ENCODE measurements at places on chromosomes 16 and 17.

DNA sequence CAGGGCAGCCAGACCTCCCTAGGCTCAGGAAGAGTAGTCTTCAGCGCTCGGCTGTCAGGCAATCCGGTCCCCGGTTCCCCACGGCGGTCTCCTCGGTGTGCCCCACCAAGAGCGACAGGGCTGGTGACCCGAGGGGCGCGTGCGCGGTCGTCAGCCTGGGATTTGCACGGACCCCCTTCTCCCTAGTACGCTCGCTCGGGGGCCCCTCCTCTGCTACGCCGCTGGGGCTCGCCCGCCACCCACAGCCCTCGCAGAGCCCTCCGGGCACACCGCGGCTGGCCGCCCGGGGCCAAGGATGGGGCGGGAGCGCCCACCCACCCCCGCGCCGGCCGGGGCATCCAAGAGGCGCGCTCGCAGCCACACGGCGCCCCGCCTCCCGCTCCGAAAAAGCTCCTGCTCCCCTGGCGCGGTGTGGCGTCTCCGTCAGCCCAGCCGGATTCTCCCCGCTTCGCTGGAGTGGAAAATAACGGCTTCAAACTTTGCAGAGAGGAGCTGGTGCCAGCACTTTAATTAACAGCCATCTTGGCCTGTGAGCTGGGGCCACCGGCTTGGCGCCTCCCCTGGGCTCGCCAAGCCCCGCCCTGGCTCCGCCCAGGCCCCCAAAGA, 2.1 kb upstream of the C1QL1 start:
- peak; percentile 45 for DNase-seq

DNA sequence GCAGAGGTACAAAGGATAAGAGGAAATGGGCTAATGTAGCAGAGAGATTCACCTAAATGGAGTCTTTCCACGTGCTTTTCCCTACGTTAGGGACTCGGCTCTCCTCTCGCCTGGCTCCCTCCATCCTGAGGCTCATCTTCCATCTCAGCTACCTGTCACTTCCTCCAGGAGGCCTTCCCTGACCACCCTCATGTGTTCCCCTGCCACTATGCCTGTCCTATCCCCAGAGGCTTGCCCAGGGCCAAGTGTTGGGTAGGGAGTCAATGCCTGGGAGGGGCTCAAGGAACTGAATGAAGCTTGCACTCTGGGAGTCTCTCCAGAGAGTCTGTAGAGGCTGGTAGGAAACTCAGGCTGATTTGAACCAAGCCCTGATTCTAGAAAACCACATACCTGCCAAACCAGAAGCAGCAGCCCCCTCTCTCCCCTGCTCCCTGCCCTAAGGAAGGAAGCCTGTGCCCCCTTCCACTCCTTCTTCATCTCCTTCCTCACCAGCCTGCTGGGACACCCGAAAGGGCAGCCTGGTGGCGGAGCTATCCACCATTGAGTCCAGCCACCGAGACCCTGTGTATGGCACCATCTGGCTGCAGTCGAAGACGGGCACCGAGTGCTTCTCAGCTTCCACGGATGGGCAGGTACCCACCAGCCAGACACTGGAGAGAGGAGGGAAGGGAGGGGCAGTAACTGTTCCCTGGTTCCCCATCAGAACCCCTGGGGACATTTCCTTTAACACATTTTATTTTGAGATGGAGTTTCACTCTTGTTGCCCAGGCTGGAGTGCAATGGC, 25.4 kb downstream of the DNAI2 start:
- no peak for DNase-seq

DNA sequence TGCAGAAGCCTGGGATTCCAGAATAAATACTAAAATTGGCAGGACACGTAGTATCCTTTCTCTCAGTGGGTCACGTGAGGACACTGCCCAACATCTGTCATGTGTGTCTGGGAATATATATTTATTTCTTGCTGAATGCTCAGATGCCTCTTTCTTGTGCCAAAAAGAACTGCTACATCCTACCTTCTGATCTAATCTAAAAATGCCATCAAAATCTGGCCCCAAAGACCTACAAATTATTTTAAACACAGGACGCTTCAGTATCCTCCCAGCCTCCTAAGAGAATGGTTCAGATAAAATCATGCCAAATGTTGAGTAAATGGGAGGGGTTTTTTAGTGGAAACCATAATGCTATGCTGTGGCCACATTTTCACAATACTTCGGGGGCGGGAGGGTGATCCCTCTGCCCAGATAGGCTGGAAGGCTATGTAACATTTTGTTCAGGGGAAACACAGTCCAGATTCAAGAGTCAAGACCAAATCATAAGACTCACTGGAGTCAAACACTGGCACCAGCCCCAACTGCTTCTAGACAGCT, 22.9 kb upstream of the CORO6 start:
- no peak for DNase-seq

- no peak for DNase-seq
Observed at GRCh38 chr17:80947200-80947940, 44.3 kb upstream of the CHMP6 start.

GRCh38 chr16:4660454-4661007, 32.8 kb upstream of the NUDT16L1 start:
- peak; percentile 53 for DNase-seq

DNA sequence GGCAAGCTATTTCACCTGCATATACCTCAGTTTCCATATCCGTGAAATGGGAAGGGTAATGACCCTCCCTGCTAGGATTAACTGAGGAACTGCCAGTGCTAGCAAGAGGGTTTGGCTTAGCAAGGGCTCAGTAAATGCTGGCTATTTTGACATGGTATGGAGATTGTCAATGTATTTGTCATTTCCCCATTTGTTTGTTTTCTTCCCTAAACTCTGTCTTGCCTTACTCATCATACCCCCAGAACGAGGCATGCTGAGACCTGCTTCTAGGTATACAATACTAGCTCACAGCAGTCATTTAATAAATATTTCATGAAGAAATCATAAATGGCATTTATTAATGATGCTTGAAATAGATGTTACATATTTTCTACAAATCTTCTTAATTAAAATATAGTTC, 124.0 kb downstream of the DYNLRB2 start:
- DNase-seq, result no peak

- DNase-seq, result no peak
Observed at GRCh38 chr17:64772845-64773299, 110.8 kb upstream of the SMURF2 start.

- no peak for DNase-seq
Observed at GRCh38 chr17:47315451-47316266, 8.1 kb upstream of the EFCAB13 start.

- DNase-seq, result no peak
Observed at GRCh38 chr17:50767030-50767429, 288 bp downstream of the ANKRD40CL start.

- DNase-seq, result no peak
Observed at GRCh38 chr17:37392024-37392590, 14.5 kb downstream of the ACACA start.

GRCh38 chr16:2061526-2061925, 13.7 kb downstream of the TSC2 start:
- no peak for DNase-seq

- DNase-seq, result no peak
Observed at GRCh38 chr16:27759301-27759871, 209.4 kb downstream of the KATNIP start.

Measured in amygdala (tissue), 56 donors.